Lower leg skin (tissue), 4 donors: ENCODE measurements at places on chromosomes 3 and 15.

DNA sequence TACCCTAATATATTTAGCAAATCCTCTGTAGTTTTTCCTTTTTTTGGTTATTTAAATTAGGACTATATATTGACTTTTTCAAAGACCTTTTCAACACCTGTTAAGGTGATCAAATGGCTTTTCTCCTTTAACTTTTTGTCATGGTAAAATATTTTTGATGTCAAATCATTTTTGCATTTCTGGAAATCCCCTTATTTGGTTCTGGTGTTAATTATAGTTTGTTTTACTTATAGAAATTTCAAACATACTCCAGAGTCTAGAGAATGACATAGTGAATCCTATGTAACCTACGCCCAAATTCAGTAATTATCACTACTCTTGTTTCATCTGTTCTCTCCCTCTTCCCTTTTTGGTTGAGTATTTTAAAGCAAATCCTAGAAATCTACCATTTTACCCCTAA, 121.3 kb upstream of the TBL1XR1 start:
- DNase-seq, result no peak

DNA sequence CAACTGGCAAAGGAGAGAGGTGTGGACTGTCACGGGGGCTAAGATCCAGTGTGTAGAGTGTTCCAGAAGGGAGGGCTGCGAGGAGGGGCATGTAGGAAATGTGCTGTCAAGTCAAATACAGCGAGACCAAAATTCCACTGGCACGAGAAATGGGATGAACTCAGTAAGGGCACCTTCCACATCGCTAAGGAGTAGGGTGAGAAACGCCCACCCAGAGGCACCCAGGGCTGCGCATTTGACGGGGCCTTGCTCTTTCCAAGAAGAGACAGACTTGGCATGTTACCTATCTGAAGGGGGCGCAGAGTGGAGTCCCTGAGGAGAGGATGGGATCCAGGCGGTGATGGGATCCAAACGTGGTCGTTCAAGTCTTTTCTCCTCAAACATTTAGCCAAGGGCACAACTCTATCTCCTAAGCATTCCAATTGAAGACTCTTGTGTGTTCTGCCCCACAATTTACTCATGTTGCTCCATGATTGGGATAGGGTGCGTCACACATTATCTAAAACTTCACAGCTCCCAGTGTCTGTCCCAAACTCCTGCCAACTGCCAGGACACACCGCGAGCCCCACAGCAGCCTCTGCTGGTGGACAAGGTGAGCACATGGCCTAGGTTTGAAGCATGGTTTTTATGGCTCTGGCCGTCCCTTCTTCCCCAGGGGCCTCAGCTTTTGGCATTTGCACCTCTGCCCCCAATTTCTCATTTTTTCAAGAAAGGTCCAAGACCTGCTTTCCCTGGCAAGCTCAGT, 7.6 kb downstream of the SELENOS start:
- peak; percentile 78 for DNase-seq

- no peak for DNase-seq
Measured at GRCh38 chr3:122324871-122325323, at the start of gene CSTA. TSS of gene CSTA (plus strand) at chr3:122325248. CDS start at chr3:122325293, 45 bp downstream.

DNA sequence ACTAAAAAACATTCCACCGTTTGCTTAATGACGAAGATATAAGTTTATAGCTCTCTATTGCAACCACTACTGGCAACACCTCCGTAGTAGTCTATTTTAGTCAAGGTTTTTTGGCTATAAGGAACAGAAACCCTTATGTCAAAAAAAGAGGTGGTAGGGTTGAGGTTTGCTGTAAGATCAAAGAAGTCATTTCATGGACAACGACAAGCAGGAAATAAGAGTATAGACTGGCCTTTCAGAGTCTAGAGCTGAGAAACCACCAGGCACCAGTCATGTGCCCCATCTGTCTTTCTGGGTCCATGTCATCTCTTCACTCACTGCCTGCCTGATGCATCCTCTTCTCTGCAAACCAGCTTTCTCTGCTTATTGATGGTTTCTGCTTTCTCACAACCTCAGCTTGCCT, 42.7 kb downstream of the THBS1 start:
- DNase-seq, result no peak

DNA sequence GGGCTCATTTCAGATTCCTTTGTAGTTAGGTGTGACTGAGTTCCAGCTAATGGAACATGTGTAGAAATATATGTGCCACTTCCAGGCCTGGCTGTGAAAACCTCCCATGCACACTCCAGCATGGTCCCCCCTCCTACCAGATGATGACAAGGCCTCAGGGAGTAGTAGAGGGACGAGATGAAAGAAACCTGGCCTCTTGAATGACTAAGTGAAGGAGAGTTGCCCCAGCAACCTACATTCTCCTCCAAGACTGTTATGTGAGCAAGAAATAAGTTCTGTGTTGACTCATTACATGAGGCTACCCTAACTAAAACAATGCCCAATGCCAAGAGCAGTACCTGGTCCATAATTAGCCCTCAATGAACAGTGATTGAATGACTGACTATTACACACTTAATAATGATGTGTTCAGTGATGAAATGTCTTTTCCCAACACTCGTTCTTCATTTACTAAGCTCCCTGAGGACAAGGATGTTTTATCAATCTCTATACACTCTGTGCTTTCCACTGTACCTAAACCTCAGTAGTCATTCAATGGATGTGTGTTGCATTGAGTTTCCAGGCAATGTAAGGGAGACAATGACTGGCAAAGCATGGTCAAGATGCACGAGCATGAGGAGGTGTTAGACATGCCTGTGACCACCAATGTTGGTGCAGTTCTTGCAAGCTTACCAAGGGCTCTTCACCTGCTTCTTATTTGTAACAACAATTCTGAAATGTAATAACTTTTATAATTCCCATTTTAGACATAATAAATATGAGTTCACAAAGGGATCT, 62.0 kb upstream of the BCL6 start:
- DNase-seq, result no peak

DNA sequence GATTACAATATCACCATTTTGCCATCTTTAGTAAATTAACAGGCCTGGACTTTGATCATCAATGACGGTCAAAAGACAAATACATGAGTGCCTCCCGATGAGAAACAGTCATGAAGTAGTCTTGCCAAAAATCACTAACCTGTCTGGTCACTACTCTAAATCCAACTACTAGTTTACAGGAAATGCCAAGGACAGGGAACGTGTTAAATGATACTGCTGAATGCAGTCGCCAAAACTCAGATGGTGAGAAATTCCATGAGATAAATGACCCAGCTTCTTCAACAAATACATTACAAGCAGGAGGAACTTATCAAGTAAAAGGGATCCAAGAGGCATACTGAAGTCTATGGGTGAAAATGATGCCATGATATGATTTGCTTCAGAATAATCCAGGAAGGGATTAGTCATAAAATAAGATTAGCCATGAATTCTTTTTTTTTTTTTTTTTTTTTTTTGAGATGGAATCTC, 35.8 kb upstream of the ATP13A3 start:
- no peak for DNase-seq

- DNase-seq, result no peak
Measured at GRCh38 chr3:61979638-61980037, 393.7 kb downstream of the FEZF2 start.

GRCh38 chr3:127450331-127450730, 140.2 kb downstream of the TPRA1 start:
- DNase-seq, result no peak

DNA sequence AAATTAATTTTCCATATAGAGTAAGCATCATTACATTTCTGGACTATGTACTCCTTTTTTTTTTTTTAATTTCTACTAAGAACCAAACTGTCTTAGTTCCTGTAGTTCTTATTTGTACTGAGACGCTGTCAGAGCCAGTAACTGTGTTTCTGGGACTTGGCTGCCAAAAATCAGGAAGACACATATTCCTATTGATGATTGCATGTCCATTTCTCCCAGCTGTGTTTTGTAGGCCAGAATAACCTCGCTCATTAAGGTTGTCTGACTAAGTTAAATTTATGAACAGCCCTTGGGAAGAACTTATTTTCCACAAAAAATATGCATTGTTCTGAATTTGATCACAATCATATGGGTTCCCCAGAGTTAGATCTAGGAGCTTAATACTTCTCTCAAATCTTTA, 29.5 kb downstream of the PLSCR5 start:
- DNase-seq, result no peak

- DNase-seq, result no peak
Measured at GRCh38 chr3:160331127-160331937, 67.7 kb downstream of the IFT80 start.

GRCh38 chr3:185488465-185488864, 10.4 kb downstream of the TMEM41A start:
- DNase-seq, result no peak

- DNase-seq, result peak; percentile 86
Measured at GRCh38 chr3:194632809-194633348, 340 bp downstream of the TMEM44 start.

GRCh38 chr3:123375014-123375940, 73.6 kb downstream of the ADCY5 start:
- no peak for DNase-seq

DNA sequence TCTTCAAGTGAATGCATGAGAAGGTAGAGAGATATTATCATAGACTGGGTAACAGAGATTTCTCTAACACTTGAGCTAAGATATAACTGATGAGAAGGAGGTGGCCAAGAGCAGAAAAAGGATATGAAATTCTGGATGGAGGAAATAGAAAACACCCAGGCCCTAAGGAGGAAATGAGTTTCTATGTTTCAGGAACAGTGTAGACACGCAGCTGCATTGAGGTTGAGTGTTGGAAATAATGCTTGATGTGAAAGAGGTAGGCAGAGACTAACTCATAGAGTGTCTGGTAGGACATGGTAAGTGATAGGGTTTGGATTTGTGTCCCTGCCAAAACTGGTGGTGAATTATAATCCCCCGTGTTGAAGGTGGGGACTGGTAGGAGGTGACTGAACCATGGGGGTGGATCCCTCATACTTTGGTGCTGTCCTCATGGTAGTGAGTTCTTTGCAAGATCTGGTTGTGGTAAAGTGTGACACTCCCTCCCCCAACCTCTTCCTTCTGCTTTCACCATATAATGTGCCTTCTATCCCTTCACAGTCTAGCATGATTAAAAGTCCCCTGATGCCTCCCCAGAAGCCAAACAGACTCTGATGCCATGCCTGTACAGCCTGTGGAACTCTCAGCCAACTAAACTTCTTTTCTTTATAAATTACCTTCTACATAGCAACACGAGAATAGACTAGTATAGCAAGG, 787.3 kb downstream of the EDEM1 start:
- no peak for DNase-seq

GRCh38 chr3:148439254-148439822, 258.4 kb upstream of the AGTR1 start:
- DNase-seq, result no peak

GRCh38 chr15:78461171-78461888, 23.3 kb downstream of the IREB2 start:
- no peak for DNase-seq

DNA sequence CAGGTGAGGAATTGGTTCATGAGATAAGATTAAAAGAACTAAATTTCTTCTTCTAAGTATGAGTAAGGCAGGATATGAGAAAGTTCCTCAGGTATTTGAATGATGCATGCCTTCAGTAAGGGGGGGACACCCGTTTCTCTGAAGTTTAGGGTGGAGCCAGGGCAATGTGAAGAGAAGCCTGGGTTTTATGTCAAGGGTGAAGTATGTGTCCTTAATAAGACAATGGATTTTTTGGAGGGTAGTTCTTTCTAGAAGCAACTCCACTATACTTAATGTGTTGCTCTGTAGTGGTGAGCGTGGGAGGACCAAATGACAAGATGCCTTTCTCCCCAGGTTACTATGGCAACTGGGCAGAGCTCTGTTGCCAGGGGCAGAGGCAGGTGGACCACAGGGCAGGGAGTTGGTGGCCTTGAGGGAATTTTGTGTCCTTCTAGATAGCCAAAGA, 44.0 kb downstream of the PHLDB2 start:
- no peak for DNase-seq

DNA sequence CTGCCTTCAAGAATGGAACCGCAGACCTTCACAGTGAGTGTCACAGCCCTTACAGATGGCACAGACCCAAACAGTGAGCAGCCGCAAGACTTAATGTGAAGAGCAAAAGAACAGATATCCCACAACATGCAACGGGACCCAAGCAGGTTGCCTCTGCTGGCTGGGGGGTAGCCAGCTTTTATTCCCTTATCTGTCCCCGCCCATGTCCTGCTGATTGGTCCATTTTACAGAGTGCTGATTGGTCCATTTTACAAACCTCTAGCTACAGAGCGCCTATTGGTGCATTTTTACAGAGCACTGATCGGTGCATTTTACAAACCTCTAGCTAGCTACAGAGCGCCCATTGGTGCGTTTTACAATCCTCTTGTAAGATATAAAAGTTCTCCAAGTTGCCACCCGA, 102.0 kb upstream of the IGF1R start:
- no peak for DNase-seq

GRCh38 chr3:81872566-81872965, 111.1 kb upstream of the GBE1 start:
- DNase-seq, result no peak

- DNase-seq, result no peak
Measured at GRCh38 chr15:65377105-65377975, 462 bp downstream of the IGDCC3 start.

DNA sequence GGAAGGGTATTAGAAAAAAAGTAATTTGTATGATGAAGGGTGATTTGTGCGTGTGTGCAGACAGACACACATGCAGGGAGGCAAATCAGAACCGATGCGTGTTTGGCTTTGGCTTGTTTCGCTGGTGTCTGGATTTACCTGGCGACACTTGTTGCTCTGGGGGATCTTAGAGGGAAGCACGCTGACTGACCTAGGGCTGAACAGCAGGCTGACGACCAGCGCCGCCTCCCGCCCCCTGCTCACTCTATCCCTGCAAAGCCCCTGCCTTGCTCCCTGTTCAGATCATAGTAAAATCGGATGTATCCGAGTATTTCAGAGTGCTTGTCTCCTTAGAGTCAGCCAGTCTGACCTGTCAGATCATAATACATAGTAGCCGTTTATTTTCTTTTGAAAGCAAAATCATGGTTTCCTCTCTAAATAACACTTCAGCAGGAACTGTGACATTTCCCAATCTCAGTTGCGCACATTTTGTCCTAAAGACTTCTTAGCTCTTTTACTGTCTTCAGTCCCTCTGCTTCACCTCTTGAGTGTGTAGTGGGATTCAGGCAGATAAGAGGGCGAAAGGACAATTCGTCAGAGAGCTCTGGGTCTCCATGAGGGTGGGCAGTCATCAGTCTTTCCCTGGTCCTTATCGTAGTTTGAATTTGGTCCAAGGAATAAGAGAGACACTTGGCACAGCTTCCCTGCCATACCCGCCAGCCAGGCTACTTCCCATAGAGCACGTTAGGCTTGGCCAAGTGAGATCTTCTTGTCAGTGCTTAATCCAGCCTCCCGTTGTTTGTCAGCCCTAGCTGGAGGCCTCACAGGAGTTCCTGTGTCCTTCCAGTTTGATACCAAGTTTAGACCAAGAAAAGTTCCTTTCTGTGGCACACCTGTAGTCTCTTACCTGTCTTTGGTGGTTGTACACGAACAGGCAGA, 97.4 kb downstream of the PGPEP1L start:
- DNase-seq, result no peak
